Hindlimb muscle (tissue), 1 donor: ENCODE measurements at places on chromosomes 7 and 10. TPM values are rescaled to one million over a fixed set of nuclear protein-coding genes. Genes with fewer than 3 reads are reported as not detected.

NEBL gene
- 0.92 TPM for polyA plus RNA-seq

VPS50 gene
- polyA plus RNA-seq, result 17.1 TPM

C7orf57 gene
- polyA plus RNA-seq, result not detected

TMEM139 gene
- polyA plus RNA-seq, result 0.98 TPM

WNT2 gene
- polyA plus RNA-seq, result 1.1 TPM

CPEB3 gene
- polyA plus RNA-seq, result 6.1 TPM

DNA sequence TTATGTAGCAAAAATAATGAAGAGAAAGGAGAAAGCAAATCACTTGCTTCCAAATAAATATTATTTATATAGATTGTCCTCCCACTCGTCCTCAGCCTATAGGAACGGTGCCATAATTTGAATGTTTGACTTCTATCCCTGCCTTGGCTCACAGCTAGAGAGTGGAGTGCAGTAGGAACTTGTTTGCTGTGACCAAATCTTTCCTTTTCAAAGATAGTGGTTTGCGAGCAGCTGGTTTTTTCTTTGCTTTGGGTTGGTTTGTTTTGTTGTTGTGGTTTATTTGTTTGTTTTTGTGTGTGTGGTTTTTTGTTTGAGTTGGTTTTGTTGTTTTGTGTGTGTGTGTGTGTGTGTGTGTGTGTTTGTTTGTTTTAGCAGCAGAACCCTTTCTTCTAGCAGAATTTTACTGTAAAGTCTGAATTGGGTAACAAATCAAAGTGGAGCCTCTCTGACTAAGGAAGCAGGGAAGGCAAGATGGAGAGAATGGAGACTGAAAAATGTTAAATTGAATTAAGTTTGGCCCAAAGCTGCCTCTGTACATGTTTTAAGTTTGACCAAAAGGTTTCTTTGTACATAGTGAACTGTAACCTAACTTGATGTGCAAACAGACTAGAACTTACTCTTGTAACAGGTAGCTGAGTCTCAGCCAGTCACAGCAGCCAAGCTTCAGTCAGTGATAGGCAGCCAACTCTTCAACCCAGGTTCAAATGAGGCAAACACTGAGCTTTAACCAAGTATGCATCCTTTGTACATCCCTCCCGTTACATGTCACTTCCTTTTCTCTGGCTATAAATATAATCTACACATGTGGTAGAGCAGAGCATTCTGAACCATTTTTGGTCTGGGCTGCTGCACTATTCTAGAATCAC is 149.5 kb upstream of the LRGUK start:
- no peak for DNase-seq

- DNase-seq, result no peak
Observed at GRCh38 chr10:62842983-62843382, 26.8 kb upstream of the EGR2 start.

GRCh38 chr10:29392376-29393021 is 103.6 kb downstream of the LYZL1 start:
- DNase-seq, result no peak

GRCh38 chr7:152987656-152988055 is 228.1 kb downstream of the ACTR3B start:
- no peak for DNase-seq

DNA sequence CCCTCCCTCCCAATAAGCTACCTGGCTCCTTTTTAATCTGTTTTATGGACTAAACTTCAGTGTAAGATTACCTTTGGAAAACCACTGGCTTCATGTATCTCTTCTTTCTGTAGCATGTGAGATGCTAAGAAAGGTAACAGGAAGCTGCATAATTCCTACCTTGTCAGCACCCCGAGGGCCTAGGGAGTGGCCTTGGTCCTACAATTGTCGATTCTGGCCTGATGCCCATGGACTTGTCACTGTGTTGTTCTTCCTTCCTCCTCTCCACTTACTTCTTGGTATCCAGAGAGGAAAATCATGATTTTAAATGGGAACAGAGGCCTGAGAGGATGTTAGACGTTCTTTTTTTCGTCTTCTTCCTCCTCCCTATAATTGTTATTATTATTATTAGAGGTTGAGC is 42.9 kb upstream of the PDZD8 start:
- no peak for DNase-seq
